Activated CD8-positive, alpha-beta T cell treated with anti-CD3 and anti-CD28 coated beads for 36 hours (primary cell): ENCODE measurements at places on chromosomes 6 and 20.

- no peak for DNase-seq
These were observed 133.0 kb downstream of the LCA5 start for GRCh38 chr6:79404261-79404660.

DNA sequence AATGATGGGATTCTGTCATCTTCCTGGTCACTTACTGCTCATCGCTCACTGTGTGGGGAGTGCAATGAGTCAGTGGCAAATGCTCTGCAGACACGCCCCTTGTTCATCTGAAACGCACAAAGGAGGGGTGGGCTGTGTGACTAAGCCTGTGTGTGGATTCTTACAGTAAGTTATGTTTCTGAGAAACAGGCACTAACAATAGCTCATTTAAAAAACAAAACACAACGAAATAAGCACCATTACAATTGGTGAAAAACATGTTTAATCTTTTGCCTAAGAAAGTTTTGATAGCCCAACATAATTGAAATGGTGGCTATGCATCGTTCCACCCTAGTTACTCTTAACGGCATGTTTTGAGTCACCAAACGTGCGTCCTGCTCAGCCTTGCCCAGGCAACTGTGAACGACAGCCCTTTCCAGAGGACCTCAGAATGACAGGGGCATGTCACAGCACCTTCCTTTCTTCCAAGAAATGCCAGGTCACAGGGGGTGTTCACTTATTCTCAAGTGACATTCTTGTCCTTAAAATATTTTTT lies 118.4 kb upstream of the SGK1 start:
- DNase-seq = peak; percentile 87

DNA sequence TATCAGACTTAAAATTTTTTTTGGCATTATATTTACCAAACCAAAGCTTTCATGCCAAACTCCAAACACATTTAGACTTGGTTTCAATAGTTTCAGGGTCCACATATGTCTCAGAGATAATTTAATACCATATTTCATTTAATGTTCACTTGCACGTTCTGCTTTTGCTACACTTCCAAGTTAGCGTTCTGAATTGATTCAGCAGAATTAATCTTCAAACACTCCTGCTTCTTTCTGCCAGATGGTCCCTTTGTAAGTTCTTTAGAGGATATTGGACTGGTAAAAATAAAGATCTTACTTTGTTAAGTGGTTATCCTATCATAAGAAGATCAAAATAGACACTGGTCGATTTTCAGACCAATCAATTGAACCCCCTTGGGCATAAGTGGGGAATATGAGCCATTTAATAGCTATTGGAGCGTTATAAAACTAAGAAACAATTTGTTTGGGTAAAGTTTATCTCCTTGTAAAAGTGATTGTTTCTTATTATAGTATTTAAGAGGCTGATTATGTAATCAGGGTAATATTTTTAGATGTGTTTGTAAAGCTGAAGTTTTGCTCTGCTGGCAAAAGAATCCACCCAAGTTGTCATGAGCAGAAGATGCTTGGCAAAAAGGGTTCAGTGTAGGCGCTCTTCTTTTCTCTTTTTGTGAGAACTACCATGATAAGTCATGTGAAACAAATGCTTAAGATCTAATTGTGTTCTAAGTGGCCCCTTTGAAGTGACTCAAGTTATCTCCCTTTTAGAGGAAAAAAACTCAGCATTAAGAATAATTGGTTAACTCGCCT lies 92.2 kb downstream of the MCHR2 start:
- no peak for DNase-seq

GRCh38 chr20:1833728-1834726 lies 61.2 kb upstream of the SIRPA start:
- no peak for DNase-seq

DNA sequence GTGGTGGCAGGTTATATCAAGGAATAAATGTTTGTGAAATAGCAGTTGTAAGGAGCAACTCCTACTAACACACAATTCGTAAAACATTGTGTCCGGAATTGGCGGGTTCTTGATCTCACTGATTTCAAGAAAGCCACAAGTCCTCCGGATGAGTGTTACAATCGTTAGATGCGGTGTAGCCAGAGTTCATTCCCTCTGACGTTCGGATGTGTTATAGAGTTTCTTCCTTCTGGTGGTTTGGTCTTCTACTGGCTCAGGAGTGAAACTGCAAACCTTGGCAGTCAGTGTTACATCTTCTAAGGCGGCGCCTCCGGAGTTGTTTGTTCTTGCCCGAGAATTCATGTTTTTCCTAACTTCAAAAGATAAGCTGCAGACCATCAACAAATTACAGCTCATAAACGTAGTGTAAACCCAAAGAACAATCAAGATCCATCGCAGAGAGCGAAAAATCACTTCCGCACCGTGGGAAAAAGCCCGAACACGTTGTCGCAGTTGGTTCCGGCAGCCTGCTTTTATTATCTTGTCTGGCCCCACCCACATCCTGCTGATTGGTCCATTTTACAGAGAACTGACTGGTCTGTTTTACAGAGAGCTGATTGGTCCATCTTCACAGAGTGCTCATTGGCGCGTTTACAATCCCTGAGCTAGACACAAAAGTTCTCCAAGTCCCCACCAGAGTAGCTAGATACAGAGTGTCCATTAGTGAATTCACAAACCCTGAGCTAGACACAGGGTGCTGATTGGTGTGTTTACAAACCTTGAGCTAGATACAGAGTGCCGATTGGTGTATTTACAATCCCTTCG lies 58.2 kb downstream of the TRIM27 start:
- DNase-seq = peak; percentile 86

DNA sequence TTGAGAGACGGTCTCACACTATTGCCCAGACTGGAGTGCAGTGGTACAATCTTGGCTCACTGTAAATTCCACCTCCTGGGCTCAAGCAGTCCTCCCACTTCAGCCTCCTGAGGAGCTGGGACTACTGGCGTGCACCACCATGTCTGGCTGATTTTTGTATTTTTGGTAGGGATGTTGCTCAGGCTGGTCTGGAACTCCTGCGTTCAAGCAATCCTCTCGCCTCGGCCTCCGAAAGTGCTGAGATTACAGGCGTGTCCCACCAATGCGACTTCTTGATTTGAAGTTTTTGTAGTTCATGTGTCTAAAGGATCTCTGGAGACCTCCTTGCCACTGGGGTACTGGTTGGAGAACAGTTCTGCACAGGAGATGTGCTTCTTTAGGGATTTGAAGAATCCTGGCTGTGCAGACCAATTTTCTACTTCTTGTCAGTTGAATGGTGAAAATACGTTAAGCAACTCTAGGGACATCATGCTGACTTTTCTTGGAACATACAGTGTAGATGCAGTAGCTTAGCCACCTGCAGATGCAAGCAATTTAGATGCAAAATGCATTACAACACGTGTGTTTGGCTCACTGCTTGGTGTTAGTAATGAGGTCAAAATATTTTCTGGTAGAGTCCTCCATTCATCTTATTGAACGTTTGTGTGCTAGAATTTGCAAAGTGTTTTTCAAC lies 28.2 kb downstream of the SYTL3 start:
- DNase-seq = no peak

GRCh38 chr6:111076024-111076695 lies 11.1 kb upstream of the SLC16A10 start:
- no peak for DNase-seq
